ENCODE measurements at places on chromosomes 3 and 15.

GRCh38 chr15:77430213-77430612 lies 9.5 kb downstream of the HMG20A start:
- DNase-seq, result no peak

DNA sequence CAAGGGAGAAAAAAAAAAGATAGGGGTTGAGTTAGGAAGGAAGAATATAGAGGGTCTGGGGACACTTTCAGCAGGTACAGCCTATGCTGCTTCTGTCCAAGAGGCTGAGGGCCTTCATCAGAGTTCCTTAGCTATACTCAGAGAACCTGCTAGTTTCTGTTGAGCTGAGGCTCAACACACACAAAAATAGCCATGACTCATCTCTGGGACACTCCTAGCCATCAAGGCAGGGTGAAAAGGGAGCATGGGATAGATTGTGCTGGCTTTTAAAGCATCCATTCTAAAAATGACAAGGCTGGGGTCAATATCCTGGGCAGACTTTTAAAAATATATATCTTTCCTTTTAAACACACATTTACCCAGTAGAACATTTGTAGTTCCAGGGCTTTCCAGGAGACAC lies 2.8 kb upstream of the RTP2 start:
- no peak for DNase-seq

- no peak for DNase-seq
Measured at GRCh38 chr3:101340591-101340990, 20.2 kb upstream of the IMPG2 start.

- no peak for DNase-seq
Measured at GRCh38 chr15:40722934-40723333, 28.0 kb downstream of the RAD51 start.

DNA sequence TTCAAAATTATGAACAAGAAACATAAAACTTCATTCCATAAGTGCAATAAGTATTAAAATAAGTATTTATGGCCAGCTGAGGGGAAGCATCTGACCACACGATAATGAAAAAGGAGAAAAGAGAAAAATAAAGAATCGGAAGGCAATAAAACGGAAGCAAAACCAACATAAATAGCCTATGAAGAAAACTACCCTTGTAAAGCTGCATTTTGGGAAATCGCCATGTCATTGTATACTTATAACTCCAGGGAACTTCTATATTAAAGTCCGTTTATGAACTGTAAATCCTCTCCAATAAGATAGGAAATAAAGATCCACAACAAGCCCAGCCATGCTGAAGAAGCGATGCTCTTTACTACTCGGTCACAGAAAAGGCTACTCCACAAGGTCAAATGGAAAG lies 47.7 kb downstream of the MORC1 start:
- no peak for DNase-seq

- no peak for DNase-seq
Measured at GRCh38 chr15:81544385-81544784, 170.4 kb upstream of the TMC3 start.

- DNase-seq, result no peak
Measured at GRCh38 chr3:196706731-196707130, 5.3 kb downstream of the CEP19 start.

- no peak for DNase-seq
Measured at GRCh38 chr3:58299839-58300516, 6.1 kb upstream of the RPP14 start.

- peak; percentile 84 for DNase-seq
Measured at GRCh38 chr15:90530250-90531051, 728 bp downstream of the CRTC3 start.

DNA sequence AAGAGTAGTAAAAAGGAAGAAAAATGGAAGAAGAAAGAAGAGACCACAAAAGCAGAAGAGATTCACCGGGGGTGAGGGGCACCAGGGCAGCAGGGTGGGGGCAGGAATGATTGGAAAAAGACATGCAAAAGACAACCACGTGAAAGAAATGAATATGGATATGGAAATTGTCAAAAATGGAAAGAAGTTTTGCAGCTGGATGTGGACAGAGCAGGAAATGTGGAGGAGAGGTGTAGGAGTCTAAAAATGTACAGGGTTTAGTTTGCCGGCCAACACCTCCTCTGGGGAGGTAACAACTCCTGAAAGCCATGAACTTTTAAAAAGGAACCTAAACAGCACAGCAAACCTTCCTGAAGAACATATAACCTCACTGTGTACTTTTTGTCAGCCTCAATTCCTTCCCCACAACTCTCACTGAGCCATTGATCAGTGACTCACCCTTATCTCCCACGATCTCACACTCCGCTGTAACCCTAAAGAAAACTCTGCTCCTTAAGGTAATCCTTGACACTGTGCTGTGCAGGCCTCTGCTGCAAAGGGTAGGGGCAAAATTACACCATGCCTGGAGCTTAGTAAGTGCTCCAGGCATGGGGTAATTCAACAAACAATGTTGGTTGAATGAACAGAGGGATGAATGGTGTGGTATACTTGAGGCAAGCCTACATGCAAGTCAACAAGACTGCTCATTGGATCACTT lies 100.2 kb upstream of the BOC start:
- no peak for DNase-seq

DNA sequence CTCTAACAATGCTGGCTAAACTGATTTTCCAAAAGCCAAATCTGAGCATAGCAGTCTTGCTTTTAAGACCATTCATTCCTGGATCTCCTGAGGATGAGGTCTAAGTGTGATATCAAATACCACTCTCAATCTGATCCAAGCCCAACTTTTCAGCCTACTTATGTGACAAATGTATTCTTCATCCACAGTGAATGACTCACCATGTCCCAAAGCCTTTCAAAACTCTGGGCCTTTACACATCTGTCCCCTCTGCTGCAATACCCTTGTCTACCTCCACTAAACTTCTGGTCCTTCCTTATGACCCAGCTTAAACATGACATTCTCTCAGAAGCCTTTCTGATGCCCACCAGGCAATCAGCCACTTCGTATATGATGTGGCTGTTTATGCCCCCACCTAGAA lies 4.6 kb downstream of the ANAPC13 start:
- no peak for DNase-seq

DNA sequence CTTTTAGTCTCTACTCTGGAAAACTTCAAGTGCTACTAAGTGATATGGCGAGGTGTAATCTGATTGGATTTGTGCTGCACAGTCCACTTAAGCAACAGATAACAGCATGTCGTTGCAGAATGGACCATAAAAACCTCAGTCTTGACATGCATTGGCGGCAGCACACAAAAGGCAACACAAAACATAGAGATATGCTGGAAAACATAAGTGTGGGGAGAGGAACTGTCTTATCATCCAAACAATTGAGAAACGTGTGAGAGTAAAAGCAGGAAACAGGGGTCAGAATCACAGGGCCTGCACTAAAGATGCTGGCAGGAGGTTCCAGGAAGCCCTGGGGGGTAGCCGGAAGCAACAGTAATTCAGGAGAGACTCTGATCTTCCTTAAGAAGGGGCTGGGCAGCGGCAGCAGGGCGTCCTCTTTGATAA lies 82.1 kb downstream of the CGNL1 start:
- no peak for DNase-seq

- DNase-seq, result no peak
Measured at GRCh38 chr15:25391971-25392721, 46.7 kb downstream of the UBE3A start.

DNA sequence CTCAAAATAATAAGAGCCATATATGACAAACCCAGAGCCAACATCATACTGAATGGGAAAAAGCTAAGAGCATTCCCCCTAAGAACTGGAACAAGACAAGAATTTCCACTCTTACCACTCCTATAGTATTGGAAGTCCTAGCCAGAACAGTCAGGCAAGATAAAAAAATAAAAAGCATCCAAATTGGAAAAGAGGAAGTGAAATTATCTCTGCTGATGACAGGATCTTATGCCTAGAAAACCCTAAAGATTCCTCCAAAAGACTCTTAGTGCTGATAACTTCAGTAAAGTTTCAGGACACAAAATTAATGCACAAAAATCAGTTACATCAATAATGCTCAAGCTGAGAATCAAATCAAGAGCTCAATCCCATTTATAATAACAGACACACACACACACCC lies 45.9 kb upstream of the SLC2A2 start:
- no peak for DNase-seq

- DNase-seq, result no peak
Measured at GRCh38 chr15:61829514-61829889, 230.7 kb downstream of the VPS13C start.

DNA sequence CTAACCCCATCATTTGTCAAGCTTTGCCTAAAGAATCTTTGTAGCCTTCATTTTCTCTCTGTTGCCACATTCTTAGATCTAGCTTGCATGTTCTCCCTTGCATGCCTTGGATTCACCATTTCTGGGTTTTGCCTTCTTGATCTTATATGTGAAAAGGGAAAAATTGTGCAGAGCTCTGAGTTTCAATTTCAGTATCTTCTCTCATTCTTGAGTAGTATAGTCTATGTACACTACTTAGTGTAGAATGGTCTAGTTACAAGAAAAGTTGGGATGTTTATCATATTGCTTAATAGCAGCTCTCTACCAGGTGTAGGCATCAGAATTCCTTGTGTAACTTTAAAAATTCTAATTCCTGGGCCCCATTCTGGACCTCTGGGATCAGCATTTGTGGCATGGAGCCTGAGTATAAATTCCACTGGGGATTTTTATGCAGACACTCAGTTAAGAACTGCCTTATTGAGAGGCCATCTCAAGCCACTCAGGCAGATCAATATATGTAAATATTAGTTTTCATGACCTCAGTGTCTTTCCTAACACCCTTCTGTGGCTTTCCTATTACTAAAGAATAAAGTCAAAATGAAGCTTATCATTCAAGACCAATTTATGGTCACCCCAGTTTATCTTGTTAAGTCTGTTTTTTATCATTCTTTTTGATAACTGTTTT lies 23.4 kb downstream of the GTF2E1 start:
- no peak for DNase-seq

DNA sequence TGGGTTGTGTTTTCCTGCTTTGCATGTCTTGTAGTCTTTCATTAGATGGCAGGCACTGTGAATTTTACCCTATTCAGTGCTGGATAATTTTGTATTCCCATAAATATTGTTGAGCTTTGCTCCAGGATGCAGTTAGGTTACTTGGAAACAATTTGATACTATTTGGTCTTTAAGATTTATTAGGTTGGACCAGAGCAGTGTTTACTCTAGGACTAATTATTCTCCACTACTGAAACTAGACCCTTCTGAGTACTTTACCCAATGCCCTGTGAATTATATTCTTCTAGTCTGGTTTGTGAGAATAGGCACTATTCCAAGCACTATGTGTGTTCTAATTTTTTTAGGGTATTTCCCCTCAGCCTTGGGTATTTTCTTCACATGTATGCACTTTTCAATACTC lies 37.8 kb upstream of the TASOR start:
- no peak for DNase-seq

- peak; percentile 30 for DNase-seq
Measured at GRCh38 chr3:12981306-12982275, 91.6 kb downstream of the IQSEC1 start.

- no peak for DNase-seq
Measured at GRCh38 chr3:173614522-173614921, 217.0 kb downstream of the NLGN1 start.

GRCh38 chr15:42911058-42911592 lies 9.5 kb downstream of the TTBK2 start:
- no peak for DNase-seq

GRCh38 chr3:13475871-13476590 lies 4.1 kb upstream of the HDAC11 start:
- DNase-seq, result peak; percentile 56

DNA sequence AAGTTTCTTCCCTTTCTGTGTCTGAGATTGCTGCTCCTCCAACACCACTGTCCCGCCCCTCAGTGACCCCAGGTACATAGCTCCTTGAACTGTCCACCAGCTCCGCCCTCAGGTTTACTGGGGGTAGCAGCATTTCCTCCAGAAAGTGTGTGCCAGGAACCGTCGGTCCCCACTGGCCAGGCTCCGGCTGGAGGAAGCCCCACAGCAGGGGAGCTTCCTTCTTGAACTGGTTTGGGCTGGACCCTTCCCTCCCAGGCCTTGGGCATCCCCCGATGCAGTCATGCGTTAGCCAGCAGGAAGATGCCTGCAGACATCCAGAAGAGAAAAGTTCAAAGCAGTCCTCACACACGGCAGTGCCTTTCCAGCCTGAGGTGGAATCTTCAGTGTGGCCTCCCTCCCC lies 19.7 kb downstream of the PAK6 start:
- DNase-seq, result no peak

DNA sequence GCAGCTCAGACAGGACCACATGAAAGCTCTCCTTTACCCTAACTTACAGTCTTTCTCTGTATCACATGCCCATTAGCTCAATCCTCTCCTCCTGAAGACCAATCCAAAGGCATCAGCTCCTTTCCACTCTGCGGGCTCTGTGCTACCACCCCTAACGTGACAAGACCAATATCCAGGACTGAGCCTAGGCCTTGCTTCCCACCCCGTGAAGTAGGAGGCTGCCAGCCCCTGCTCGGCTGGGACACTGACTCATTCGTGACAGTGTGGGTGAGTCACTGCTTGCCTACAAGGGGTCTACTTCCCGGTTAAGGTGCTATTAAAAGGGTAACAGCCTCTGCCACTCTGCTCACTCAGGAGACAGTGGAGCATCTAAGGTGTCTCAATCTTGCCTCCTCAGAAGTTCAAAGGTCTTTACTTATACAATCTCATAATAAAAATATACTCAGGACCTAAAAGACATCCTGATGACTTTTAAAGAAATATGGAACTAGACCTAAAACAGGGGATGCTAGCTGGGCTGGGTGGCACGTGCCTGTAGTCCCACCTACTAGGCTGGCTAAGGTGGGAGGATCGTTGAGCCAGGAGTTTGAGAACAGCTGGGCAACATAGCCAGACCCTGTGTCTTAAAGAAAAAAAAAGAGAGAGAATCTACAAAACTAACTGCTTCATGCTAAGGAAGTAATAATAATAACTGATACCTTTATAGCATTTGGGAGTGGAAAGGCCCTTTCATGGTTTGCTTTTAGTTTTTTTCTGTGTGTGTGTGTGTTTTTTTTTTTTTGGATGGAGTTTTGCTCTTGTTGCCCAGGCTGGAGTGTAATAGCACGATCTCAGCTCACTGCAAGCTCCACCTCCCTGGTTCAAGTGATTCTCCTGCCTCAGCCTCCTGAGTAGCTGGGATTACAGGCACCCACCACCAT lies 55.0 kb downstream of the TMEM44 start:
- peak; percentile 92 for DNase-seq

- peak; percentile 87 for DNase-seq
Measured at GRCh38 chr3:50267280-50267913, 1.6 kb upstream of the SEMA3B start.

DNA sequence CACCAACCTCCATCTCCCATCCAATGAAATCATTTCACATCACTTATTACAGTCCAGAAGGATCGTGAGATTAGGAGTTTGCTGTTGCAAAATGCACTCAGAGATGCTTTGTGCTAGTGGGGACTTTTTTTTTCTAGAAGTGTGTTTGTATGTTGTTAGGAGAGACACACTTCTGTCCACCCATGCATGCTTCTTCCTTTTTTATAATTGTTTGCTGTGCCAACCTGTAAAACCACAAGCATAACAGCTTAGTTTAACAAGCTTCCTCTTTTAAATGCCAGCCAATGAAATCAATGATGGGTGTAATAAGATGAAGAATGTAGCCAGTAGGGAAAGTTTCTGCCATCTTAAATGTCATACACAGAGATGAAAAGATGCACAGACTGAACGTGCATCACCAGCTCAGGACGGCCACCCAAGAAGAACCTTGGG lies 305.6 kb upstream of the STT3B start:
- no peak for DNase-seq
